ENCODE measurements at places on chromosomes 6 and 20. TPM values are rescaled to one million over a fixed set of nuclear protein-coding genes. Genes with fewer than 3 reads are reported as not detected.

DNA sequence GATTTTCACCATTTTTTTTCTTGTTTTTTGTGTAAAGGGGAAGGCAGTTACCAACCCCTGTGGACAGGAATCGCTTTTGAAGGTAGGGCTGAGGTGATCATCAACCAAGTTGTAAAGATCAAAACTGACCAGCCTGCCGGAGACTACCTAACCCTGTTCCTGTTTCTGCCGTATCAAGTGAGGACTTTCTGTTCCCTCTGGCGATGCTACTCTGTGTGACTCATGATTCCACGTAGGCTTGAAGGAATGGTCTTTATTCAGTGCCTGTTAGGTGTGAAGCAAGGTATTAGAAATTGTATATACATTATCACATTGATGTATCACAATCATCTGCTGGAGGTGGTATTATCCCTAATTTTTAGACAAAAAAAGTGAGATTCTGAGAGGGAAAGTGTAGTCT is 161.3 kb downstream of the SOX4 start:
- H3K4me3 ChIP-seq: no peak overlapping the region
- DNase-seq: no peak
- H3K4me1 ChIP-seq: no peaks in the 10 kb centered on the region
- H3K27ac ChIP-seq: no peak overlapping the region
- no peaks in the 10 kb centered on the region for H3K36me3 ChIP-seq
- no peaks in the 10 kb centered on the region for H3K27me3 ChIP-seq

DNA sequence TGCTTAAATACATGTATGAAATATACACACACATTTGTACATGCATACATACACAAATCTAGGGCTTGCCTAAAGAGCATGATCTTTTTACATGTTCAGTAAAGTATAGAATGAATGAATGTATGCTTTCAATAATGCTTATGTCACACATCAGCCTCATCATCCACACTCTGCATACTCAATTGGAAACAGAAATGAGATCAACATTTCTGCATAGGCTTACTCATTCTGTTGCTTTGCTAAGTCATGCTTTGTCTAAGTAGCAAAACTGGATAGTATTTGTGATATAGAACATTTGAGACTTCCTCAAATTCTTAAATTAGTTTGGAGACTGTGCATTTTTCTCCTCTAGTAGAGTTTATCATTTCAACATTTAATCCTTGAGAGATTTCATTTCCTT is 343.3 kb downstream of the ADGRB3 start:
- no peaks in the 10 kb centered on the region for H3K27me3 ChIP-seq
- H3K27ac ChIP-seq: no peak overlapping the region
- H3K4me1 ChIP-seq: no peaks in the 10 kb centered on the region
- no peak for DNase-seq
- H3K36me3 ChIP-seq: no peaks in the 10 kb centered on the region
- H3K4me3 ChIP-seq: no peak overlapping the region

GRCh38 chr6:149859368-149859767 is 4.8 kb downstream of the LRP11 start:
- DNase-seq: no peak
- H3K27me3 ChIP-seq: no peaks in the 10 kb centered on the region
- no peak overlapping the region for H3K27ac ChIP-seq
- H3K4me1 ChIP-seq: peaks cover 19% of the 10 kb centered on the region
- H3K36me3 ChIP-seq: no peaks in the 10 kb centered on the region
- no peak overlapping the region for H3K4me3 ChIP-seq

DNA sequence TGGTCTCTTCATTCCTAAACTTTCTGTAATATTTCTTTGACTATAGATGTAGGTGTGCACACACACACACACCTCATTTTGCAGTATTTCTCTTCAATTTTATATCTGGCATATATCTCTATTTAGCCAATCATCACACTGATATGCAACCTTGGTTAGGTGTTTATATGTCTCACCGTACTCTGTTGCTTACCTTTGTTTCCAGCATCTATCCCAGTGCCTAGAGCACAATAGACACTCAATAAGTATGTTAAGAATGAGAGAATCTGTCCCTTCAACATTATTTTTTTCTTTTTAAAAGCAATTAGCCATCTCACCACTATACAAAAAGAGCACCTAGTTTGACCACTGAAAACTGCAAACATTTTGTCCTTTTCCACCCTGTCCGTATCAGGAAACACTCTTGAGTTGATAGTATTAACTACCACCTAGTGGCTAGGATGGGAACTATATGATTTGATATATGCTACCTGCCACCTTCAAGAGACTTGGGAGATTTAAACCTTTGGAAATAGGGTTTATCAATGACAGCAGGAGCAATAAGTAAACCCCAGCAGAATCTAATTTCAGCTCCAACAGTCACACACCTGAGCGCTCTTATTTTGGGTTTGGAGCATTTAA is 48.7 kb upstream of the RSPO3 start:
- no peaks in the 10 kb centered on the region for H3K36me3 ChIP-seq
- no peak overlapping the region for H3K27ac ChIP-seq
- H3K27me3 ChIP-seq: no peaks in the 10 kb centered on the region
- no peak for DNase-seq

TDRD6 gene
- 0.40 TPM for total RNA-seq

GRCh38 chr6:5401845-5402738 is 140.8 kb downstream of the FARS2 start:
- no peaks in the 10 kb centered on the region for H3K36me3 ChIP-seq
- H3K4me1 ChIP-seq: no peaks in the 10 kb centered on the region
- H3K4me3 ChIP-seq: no peak overlapping the region

DNA sequence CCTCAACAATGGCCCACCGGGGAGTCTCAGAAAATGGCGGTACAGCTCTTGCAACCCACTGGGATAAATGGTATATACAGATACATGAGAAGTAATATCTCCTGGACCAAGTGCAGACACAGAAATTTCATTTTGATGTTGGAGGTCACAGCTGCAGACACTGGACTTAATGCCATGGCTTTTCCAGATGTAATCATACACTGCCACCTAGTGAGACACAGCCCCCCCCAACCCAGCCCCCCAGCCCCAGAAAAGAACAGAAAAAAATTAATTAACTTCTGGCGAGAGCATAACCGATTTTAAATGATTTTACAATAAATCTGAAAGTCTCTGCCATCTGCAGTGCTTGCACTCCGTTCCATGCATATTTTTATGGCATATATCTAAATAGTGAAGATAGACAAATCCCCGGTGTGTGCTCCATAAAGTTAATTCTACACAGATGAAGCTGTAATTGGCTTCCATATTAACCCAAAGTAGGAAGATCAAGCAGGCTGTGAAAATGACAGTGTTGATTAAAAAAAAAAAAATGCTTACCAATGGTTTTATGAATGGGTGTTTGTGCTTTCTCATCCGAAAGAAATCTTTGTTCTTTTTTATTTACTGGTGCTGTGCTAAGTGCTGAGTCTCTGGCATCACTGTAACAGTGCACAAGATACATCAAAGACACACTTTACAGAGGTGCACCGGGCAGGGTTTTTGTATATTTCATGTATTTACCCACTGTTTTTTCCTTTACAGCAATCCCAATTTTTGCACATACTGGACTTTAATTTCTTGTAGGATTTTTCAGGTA is 804.1 kb downstream of the TFAP2A start:
- H3K27me3 ChIP-seq: no peaks in the 10 kb centered on the region
- no peaks in the 10 kb centered on the region for H3K4me1 ChIP-seq
- no peak overlapping the region for H3K27ac ChIP-seq
- DNase-seq: no peak
- no peaks in the 10 kb centered on the region for H3K36me3 ChIP-seq
- no peak overlapping the region for H3K4me3 ChIP-seq

- H3K36me3 ChIP-seq: no peaks in the 10 kb centered on the region
- H3K27me3 ChIP-seq: no peaks in the 10 kb centered on the region
- H3K4me3 ChIP-seq: no peak overlapping the region
- no peak overlapping the region for H3K27ac ChIP-seq
- DNase-seq: no peak
Measured at GRCh38 chr6:158158123-158158522, 9.9 kb downstream of the SERAC1 start.

DNA sequence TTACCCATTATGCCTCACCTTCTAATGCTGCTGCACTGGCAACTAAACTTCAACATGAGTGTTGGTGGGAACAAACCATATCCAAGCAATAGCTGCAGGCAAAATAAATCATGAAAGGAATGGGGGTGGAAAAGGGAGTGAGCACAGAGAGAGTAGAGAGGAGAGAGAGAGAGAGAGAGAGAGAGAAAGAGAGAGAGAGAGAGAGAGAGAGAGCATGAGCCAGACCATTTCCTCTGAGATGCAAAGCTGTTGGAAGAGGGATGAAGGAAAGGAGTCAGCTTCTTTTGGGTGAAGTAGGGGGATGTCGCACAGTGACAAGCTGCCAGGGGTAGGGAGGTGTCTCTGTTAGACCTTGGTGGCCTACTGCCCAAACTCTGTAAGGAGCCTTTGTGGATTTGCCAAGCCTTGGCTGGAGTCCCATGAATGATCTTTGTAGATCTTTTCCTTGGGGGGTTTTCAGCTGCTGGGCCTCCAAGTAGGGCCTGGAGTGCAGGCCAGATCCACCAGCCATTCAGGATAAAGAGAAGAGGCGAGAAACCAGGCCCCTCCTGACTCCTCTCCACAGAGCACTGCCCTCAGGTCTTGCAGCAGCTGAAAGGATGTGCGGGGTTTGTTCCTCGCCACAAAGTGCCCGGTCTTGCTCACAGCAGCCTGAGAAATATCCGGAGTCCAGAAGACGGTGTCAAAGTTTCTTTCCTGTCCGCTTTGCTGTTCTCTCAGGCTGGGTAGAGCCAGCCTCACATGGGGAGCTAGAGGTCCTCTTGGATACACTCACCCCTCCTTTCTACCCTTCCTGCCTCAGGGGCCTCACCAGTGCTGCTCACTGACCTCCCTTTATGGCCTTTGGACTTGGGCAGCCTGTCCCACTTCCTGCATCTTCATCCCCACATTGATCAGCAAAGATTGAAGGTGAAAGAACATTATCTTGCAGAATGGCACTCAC is 17.8 kb downstream of the BTBD3 start:
- no peaks in the 10 kb centered on the region for H3K36me3 ChIP-seq
- no peak overlapping the region for H3K4me3 ChIP-seq
- DNase-seq: no peak
- H3K27me3 ChIP-seq: no peaks in the 10 kb centered on the region

DNA sequence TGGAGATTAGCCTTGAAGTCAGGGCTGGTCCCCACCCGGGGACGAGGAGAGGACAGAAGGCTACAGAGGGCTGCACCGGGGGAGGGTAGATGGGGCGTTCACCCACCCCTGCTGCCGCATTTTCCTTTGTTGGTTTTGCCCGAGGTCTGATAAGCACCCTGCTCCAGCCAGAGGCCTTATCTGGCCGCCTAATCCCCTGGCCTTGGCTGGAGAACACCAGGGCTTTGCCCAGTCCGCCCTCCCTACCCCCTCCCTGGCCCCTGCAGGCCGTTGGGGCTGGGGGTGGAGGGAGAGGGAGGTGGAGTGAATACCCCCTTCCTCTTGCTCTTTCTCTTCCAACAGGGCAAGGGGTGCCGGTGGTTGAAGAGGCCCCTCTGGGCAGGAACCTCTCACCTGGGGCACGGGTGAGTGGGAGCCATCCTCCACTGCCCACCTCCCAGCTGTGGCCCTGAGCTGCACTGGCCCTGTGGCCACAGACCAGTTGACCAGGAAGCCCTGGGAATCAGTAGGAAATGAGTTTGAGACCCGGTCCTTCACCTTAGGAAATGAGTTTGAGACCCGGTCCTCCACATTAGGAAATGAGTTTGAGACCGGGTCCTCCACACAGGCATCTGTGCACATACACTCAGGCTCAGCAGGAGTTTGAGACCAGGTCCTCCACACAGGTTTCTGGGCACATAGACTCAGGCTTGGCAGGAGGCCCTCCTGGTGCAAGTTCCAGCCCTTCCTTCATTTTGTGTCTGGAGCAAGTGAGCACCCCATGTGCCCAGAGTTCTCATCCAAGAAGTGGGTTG is 12.0 kb upstream of the GATA5 start:
- H3K4me3 ChIP-seq: no peak overlapping the region
- H3K36me3 ChIP-seq: no peaks in the 10 kb centered on the region
- no peaks in the 10 kb centered on the region for H3K4me1 ChIP-seq
- H3K27ac ChIP-seq: no peak overlapping the region
- no peak for DNase-seq
- H3K27me3 ChIP-seq: peaks cover 30% of the 10 kb centered on the region

WFDC10B gene
- total RNA-seq: not detected

DNA sequence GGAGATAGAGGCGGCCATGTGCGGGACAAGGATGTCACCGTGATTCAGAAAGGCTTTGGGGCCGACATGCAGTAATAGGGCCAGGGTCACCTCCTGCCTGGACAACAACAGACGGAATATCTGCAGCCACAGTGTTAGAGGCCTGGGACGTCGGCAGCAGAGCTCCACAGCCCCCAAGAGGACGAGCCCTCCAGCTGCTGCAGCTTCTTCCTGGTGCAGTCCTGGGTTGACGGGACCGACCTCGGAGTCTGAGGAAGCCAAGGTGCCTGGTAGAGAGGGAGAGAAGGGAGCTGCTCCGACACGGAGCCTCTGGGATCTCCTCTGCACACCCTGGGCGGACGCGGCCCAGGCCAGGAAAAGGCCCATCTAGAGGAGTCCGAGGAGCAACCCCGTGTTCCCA is 23.2 kb upstream of the CHRNA4 start:
- no peak overlapping the region for H3K4me3 ChIP-seq
- H3K36me3 ChIP-seq: no peaks in the 10 kb centered on the region
- no peak for DNase-seq
- H3K27ac ChIP-seq: no peak overlapping the region
- no peaks in the 10 kb centered on the region for H3K27me3 ChIP-seq

DNA sequence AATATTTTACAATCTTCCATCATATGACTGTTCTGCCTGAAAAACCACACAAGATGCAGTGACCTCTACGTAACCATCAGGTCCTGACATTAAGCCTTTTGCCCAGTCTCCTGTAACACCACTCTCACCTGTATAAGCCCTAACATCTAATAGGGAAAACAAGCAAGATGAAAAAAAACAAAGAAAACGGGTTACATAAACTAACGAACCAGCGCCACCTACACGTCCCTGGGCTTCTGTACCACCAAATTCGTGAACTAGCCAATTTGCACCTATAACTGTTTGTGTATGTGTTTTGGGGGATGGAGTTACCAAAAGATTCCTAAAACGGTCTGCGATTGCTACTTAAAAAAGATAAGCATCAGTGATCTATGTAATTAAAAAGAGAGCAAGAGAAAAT is 70.2 kb downstream of the BLOC1S5 start:
- H3K4me1 ChIP-seq: no peaks in the 10 kb centered on the region
- no peak overlapping the region for H3K4me3 ChIP-seq
- H3K27ac ChIP-seq: no peak overlapping the region
- no peaks in the 10 kb centered on the region for H3K36me3 ChIP-seq

- H3K4me1 ChIP-seq: no peaks in the 10 kb centered on the region
- H3K27me3 ChIP-seq: no peaks in the 10 kb centered on the region
- no peak overlapping the region for H3K27ac ChIP-seq
- DNase-seq: no peak
- H3K36me3 ChIP-seq: no peaks in the 10 kb centered on the region
Measured at GRCh38 chr6:133099573-133099972, 141.6 kb upstream of the EYA4 start.

ARHGAP40 gene
- not detected for total RNA-seq

Measured in colonic mucosa (tissue), 4 donors.